ENCODE measurements at places on chromosomes 16 and 17. TPM values are rescaled to one million over a fixed set of nuclear protein-coding genes. Genes with fewer than 3 reads are reported as not detected.

Gene CSH2
- total RNA-seq, result not detected

Gene MXRA7
- total RNA-seq, result 107 TPM

Gene RNF43
- total RNA-seq, result under 0.01 TPM

Gene HOXB1
- total RNA-seq, result not detected

Gene ZSCAN10
- total RNA-seq, result not detected

Gene METTL2A
- total RNA-seq, result 13.6 TPM

Gene TBC1D3I
- total RNA-seq, result not detected

Gene UTP18
- 25.7 TPM for total RNA-seq

Gene RSKR
- total RNA-seq, result 2.0 TPM

Gene GJC1
- 10.2 TPM for total RNA-seq
